ENCODE measurements at places on chromosomes 13 and 19.
A peak's percentile ranks its signal among the peaks of the same experiment; 100 is the strongest.

DNA sequence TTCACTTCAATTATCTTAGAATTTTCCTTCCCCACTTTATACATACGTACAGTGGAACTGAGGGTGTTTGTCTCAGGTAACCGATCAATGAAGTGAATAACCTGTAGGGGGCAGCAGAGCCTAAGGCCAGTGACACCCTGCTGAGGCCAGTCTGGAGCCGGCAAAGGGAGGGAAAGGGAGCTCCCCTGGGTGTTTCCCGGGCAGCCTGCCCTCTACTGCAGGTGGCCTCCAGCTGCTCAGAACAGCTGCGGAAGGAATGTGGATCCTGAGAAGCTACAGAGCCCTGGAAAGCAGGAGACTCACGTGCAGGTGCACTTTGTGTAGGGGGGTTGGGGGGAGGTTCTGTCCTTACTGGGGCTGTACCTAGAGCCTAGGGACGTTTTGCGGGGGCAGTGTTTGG is 832 bp upstream of the ZNF491 start:
- peak; percentile 78 for DNase-seq

DNA sequence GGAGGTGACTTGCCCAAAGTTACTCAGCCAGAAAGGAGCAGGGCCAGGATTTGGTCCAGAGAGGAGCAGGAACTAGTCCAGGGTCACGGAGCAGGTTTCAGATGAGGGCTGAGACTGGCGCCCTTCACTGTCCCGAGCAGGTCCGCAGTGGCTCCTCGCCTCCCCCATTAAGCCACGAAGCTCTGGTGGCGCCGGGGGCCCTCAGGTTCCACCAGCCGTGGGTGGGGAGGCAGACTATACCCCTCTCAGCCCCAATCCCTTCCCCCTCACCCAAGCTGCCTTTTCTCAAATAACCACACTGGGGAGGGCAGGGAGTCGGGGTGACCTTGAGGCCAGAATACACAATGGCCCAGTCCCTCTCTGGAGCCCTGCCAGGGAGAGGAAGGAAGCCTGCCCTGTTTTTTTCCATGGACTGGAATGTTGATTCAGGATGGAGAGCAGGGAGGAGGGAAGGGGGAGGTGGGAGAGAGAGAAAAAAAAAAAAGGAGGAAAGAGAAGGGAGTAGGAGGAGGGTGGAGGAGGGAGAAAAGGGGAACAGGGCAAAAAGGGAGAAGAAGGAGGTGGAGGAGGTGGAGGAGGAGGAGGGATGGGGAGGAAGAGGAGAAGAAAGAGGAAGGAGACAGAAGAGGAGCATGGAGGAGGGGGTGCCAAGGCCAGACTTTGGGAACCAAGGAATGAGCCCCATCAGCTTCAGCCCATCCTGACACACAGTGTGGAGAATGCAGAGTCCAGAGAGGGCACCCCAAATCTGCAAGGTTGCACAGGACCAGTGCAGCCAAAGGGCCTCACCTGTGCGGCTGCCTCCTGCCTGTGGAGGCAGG is 19.7 kb downstream of the CEACAM16 start:
- DNase-seq = peak; percentile 14

DNA sequence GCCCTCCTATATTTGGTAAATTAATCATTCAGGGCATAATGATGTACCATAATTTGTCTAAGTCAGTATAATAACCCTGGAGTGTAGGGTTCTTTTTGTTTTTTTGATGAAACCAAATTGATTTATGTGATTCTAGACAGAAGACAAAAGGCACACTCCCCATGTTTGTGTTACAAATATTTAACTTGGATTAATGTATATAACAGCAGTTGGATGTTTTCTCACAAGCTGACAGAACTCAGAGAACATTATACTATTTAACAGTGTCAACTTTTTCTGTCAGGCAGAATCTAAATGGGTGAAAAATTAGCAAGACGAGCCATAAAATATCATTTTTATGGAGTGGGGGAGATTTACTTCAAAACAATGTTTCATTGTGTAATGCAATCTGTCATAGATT is 15.2 kb downstream of the CBY2 start:
- DNase-seq = no peak

- DNase-seq = no peak
These were observed 28.8 kb upstream of the F7 start for GRCh38 chr13:113076681-113077401.

DNA sequence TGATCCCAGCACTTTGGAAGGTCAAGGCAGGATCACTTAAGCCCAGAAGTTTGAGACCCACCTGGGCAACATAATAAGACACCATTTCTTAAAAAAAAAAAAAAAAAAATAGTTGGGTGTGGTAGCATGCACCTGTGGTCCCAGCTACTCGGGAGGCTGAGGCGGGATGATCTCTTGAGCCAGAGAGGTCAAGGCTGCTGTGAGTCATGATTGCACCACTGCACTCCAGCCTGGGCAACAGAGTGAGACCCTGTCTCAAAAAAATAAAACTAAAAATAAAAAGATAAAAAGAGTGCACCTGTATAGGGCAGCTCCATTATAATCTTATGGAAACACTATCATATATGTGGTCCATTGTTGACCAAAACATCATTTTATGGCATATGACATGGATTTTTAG is 25.5 kb upstream of the STARD13 start:
- no peak for DNase-seq

- DNase-seq = no peak
These were observed 67.8 kb downstream of the ZNF728 start for GRCh38 chr19:22935151-22935550.

GRCh38 chr13:21328201-21328600 is 130.9 kb downstream of the ZDHHC20 start:
- DNase-seq = no peak

DNA sequence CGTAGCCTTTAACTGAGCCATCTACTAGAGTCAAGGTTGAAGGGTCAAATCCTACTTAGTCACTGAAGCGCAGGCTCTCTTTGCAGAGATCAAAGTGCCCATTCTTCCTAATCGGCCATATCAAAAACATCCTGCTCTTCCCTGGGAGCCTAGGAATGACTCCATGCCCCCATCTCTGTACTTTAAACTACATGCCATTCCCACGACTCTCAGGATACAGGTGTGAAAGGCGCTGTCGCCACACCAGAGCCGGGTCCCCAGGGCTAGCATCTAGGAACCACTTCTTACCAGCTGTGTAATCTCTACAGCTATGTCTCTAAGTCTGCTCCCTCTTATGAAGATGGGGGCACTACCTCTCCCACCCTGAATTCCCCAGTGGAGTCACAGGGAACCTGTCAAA is 22.3 kb downstream of the IRS2 start:
- no peak for DNase-seq

DNA sequence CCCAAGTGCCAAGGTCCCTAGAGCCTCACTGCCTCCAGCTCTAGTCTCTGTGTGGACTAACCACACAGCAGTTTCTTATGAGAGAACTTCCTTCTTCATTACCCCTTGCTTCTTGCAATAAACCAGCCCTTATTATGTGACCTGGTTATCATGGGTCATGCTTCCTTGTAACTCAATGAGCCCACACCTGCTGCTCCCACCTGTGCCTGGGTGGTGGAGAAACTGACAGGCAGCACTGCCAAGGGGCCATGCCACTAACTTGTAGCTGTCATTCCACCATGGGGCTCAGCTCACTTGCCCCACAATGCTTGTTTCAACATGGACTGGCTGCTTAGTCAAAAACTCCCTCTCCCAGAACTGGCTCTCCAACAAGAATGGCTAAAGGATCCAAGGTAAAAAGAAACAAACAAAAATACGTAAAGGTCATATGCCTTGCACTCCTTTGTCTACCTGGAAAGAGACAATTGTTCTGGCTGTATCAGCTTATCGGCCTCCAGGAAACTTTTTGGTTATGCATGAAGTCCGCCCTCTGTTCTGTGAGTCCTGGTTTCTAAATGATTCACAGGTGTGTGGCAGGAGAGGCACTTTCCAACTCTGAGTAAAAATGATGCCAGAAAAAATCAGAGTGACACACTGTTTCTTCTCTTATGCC is 446.4 kb downstream of the COG6 start:
- DNase-seq = no peak

DNA sequence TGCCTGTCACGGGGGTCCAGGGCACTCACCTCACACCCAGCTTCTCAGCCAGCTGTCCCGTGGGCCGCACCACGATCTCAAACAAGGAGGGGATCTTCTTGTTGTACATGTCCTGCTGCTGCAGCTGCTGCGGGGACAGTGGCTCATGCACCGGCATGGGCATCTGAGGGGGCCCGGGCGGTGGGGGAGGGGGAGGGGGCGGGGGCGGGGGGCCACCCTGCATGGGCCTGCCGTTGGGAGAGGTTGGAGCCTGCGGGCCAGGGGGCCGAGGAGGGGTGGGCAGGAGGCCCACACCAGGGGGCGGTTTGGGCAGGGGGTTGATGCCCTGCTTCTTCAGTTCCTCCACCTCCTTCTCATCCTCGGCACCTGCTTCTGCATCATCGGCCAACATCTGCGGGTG is 23.9 kb upstream of the TMEM160 start:
- no peak for DNase-seq

- DNase-seq = no peak
These were observed 45.4 kb downstream of the PEPD start for GRCh38 chr19:33476151-33476707.

GRCh38 chr13:110415669-110416068 is 108.6 kb downstream of the COL4A2 start:
- DNase-seq = no peak

DNA sequence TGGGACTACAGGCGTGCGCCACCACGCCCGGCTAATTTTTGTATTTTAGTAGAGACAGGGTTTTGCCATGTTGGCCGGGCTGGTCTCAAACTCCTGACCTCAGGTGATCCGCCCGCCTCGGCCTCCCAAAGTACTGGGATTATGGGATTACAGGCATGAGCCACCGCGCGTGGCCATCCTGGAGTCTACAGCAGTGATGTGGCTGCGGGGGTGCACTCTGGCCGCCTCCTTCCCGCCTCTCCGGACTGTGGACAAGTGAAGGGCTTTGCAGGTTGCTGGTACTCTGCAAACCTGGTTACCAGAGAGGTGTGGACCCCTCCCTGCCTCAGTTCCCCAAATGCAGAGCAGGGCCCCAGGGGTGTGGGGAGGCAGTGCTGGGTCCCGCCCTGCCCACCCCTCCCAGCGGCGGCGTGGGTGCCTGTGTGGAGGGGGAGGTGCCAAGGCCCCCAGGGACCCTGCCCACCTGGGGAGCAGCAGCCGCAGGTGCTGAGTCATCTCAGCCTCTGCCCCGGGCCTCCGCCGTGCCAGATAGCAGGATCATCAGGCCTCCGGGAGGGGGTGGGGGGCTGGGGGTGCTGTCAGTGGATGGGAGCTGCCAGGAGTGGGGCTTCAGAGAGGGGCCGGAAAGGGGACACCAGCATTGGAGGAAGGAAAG is 23.1 kb downstream of the ARID3A start:
- DNase-seq = no peak

GRCh38 chr19:54659300-54659699 is 3.5 kb upstream of the LILRB4 start:
- no peak for DNase-seq

GRCh38 chr13:79571147-79571546 is 90.2 kb downstream of the NDFIP2 start:
- DNase-seq = no peak

GRCh38 chr13:50401721-50402465 is 386.6 kb downstream of the KCNRG start:
- DNase-seq = peak; percentile 71

GRCh38 chr19:58581227-58582141 is 8.3 kb upstream of the MZF1 start:
- peak; percentile 89 for DNase-seq

GRCh38 chr19:33554821-33555220 is 33.2 kb upstream of the PEPD start:
- no peak for DNase-seq

DNA sequence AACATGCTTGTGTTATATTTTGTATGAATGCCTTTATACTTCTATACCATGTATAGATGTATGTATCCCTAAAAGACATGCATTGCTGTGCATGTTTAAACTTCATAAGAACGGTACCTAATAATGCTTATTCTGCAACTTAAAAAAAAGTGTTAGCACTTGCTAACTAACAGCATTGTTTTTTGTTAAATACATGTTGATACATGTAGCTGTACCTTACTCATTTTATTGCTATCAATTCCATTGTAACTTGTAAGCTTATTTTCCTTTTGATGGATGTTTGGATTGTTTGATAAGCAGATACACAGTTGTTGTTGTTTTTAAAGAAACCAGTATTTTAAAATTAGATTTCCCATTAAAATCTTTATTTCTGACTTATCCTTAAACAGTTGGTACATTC is 53.8 kb downstream of the CDK8 start:
- no peak for DNase-seq

Data from iris pigment epithelial cell (primary cell).